GM18507 (cell line): ENCODE measurements at places on chromosomes 3 and 15.

- DNase-seq = no peak
These were observed 49.8 kb upstream of the PFN2 start for GRCh38 chr3:150020527-150020926.

- DNase-seq = no peak
These were observed 127.6 kb downstream of the NAALADL2 start for GRCh38 chr3:174986685-174987084.

DNA sequence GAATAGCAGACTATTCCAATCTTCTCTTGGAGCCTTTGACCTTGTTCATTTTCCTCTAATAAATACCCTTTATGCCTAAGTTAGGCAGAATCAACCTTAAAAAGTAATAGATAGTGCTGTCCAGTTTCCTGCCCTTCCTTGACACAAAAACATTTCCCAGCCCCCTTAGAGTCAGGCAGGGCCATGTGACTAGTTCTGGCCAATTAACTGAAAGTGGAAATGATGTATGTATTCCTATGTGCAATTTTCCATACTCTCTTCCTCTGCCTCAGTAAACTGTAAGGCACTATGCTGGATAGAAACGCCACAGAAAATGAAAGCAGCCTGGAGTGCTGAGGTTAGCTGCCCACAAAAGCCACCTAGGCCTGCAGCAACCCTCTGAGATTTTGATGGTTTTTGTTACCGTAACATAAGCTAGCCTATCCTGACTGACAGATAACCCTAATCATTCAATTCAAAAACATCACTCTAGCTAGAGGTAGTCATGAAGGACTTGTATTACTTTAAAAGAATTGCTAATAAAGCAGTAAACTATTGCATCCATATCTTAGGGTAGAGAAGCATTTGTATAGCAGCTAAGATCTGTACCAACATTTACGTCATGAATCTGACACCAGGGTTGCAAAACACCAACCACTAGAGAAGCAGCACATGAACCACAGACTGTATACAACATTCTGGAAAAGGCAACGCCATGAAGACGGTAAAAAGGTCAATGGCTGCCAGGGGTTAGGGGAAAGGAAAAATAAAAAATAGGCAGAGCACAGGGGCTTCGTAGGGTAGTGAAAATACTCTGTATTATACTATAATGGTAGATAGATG lies 112.9 kb downstream of the ULK4 start:
- no peak for DNase-seq

DNA sequence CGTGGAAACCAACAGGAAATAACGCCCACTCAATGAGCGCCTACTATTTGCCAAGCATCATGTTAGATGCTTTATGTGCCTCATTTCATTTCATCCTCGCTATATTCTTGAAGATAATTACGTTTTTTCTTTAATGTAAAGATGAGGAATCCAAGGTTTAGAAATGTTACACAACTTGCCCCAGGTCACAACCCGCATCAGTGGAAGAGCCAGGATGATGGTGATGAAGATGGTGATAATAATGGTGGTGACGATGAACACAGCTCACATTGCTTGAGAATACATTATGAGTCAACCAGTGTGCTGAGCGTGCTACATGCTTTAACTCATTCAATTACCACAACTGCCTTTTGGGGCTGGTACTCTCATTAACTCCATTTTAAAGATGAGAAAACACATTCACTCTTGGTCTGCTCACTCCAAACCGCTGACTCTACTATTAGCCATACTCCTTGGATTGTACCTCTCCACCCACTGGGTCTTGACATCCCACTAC lies 21.5 kb upstream of the MYO1E start:
- no peak for DNase-seq

GRCh38 chr3:194713299-194714136 lies 27.8 kb downstream of the FAM43A start:
- no peak for DNase-seq

DNA sequence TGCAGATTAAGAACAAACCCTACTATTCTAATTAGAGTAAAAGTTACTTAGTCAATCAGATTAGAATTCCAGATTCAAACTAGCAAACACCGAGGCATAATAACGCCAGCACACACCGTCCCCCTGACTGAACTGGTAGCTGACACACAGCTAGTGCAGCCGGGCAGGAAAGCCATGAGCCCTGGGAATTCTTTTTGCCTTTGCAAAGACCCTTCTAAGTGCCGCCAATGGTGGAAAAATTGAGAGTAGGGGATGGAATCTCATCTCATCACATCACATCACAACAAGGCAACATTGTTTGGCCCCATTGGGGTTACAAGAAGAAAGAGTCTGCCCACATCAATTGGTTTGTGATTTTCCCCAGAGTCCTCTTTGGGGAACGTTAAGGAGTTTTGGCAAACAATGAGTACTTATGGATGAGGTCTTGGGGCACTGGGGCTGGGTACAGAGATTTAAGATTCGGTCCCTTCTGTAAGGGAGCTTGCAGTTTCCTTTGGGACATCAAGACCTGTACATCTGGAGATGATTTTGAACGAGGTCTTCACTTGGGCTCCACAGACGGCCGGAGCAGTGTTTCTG lies 120.4 kb upstream of the MEF2A start:
- DNase-seq = no peak

- DNase-seq = no peak
These were observed 16.9 kb upstream of the RYR3 start for GRCh38 chr15:33293713-33294334.

DNA sequence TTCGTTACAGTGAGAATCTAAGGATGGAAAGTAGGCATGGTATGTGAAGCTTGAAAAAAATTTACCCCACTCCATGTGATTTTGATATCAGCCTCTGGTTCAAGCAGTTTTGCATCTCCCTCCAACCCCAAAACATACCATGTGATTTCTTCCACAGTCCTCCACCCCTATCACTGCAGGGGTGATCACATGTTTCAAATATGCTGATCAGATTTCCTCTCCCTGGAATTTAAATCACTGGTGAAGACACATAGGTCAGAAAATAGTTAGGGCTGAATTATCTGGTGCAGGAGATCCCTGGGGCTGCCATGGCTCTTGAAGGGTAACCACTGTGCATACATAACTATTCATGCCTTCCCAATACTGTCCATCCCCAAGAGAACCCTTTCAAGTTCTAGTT lies 119.7 kb upstream of the THRB start:
- DNase-seq = no peak

DNA sequence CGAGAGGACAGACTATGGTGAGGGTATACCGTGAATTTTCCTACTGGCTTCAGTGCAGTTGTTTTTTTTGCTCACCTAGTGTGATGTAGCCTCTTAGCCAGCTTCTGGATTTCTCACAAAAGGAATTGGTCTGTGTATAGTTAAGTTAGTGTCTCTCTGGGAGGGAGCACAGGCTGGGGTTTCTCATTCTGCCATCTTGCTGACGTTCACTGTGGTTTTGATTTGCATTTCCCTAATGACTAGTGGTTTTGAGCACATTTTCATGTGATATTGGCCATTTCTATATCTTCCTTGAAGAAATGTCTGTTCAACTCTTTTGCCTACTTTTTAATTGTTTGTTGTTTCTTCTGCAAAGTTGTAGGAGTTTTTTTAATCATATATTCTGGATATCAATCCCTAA lies 2.2 kb upstream of the CD86 start:
- no peak for DNase-seq

- no peak for DNase-seq
These were observed 753.5 kb downstream of the NAALADL2 start for GRCh38 chr3:175612487-175613196.

- no peak for DNase-seq
These were observed 57.5 kb downstream of the HMCES start for GRCh38 chr3:129336093-129336706.

- no peak for DNase-seq
These were observed 147.2 kb downstream of the FOXP1 start for GRCh38 chr3:71436337-71436736.

GRCh38 chr15:64806509-64806908 lies 18.9 kb downstream of the PIF1 start:
- DNase-seq = no peak

GRCh38 chr15:95325763-95326404 lies 1004.6 kb upstream of the NR2F2 start:
- no peak for DNase-seq

- no peak for DNase-seq
These were observed 124.1 kb downstream of the TJP1 start for GRCh38 chr15:29698030-29698701.
